ENCODE measurements at places on chromosomes 1 and 21.

DNA sequence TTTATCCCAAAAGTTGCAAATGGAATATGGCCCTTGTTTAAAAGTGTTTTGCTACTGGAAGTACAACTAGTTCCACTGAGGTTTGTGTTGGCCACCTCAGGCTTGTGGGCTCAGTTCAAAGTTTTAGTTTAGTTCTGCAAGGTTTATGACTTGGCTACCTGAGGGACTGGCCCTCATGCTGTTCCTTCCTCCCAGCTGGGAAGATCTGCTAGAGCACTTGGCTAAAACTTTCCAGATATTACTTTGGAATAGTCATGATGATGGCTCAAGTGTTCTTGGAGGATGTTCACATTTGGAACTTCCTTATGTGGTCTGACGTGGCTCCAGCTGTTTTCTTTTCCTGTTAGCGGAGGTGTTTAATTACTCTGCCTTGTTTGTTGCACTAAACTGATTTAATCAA is 110.2 kb upstream of the IVNS1ABP start:
- H3K4me3 ChIP-seq, result no peak overlapping the region
- H3K27ac ChIP-seq, result no peak overlapping the region
- H3K36me3 ChIP-seq, result no peaks in the 10 kb centered on the region
- no peak for DNase-seq

DNA sequence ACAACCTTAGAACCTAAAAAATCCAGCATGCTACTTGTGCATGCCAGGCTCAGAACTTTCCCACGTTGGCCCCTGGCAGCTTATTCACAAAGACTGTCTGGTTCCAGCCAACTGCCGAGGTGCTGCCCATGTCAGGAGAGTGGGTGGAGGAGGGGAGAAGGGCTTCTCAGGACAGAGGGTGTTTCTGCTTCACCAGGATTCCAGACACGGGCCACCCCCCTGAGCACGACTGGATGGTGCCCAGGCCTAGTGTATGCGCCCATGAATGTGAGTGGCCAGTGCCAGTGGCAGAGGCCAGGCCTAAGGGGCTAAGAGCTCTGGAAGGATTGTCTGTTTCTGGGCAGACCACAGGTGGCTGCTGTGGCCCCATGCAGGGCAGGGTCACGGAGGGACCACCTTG is 148.2 kb upstream of the COL6A1 start:
- no peak for DNase-seq
- H3K36me3 ChIP-seq, result no peaks in the 10 kb centered on the region
- H3K4me1 ChIP-seq, result peaks cover 12% of the 10 kb centered on the region
- no peak overlapping the region for H3K27ac ChIP-seq
- H3K4me3 ChIP-seq, result no peak overlapping the region
- peaks cover 9% of the 10 kb centered on the region for H3K27me3 ChIP-seq

- no peak overlapping the region for H3K27ac ChIP-seq
- H3K4me1 ChIP-seq, result peaks cover 6% of the 10 kb centered on the region
- DNase-seq, result no peak
- peaks cover 4% of the 10 kb centered on the region for H3K36me3 ChIP-seq
- H3K4me3 ChIP-seq, result no peak overlapping the region
- H3K27me3 ChIP-seq, result peaks cover 2% of the 10 kb centered on the region
These were observed 249.7 kb upstream of the RUNX1 start for GRCh38 chr21:35298757-35299156.

GRCh38 chr1:162364498-162364897 is 12.2 kb downstream of the SPATA46 start:
- DNase-seq, result no peak
- H3K27ac ChIP-seq, result no peak overlapping the region
- H3K4me1 ChIP-seq, result peaks cover 7% of the 10 kb centered on the region
- no peak overlapping the region for H3K4me3 ChIP-seq
- H3K36me3 ChIP-seq, result no peaks in the 10 kb centered on the region
- H3K27me3 ChIP-seq, result peaks cover 3% of the 10 kb centered on the region

DNA sequence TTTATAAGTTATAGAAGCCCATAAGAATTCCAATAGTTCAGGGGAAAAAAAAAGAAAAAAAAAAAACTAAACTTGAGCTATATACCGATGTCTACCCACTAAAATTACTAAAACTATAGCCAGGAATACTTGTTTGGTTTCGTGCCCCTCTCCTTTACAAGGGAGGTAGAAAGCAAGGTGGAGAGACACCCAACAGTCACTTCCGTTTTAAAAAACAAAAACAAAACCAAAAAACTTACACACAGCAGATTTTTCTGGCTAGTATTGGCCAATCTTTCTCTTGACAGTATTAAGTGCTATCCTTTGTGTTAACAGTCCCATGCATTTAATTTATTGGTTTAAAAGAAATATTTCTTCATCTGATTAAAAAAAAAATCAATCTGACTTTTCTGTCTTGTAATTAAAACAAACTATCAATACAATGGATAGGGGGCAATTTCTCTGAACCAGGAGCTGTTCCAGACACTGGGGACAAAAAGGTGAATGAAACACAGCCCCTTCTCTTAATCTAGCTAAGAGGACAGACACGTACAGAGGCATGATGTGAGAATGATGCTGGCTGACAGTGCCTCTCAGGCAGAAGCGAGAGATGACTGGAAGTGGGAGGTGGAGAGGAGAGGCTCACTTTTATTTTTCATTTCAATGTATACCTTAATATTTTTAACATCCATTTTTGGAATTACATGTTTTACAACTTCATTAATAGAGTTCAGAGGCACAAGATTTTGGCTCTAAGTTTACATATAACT is 214.8 kb downstream of the RERE start:
- no peak for DNase-seq
- H3K4me1 ChIP-seq, result peaks cover 39% of the 10 kb centered on the region
- peaks cover 22% of the 10 kb centered on the region for H3K27me3 ChIP-seq
- peaks cover 4% of the 10 kb centered on the region for H3K36me3 ChIP-seq
- H3K4me3 ChIP-seq, result no peak overlapping the region

DNA sequence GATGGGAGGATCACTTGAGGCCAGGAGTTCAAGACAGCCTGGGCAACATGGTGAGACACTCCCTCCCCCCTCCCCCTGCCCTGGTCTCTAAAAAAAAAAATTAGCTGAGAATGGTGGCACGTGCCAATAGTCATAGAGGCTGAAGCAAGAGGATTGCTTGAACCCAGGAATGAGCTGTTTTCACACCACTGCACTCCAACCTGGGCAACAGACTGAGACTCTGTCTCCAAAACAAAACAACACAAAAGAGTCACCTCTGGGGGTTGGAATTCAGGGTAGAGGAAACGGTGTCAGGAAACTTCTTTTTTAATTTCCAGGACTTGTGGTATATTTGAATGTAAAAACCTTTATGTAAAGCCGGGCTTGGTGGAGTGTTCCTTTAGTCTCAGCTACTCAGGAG is 43.2 kb downstream of the RHOU start:
- H3K27me3 ChIP-seq, result peaks cover 6% of the 10 kb centered on the region
- H3K27ac ChIP-seq, result no peak overlapping the region
- H3K4me1 ChIP-seq, result peaks cover 1% of the 10 kb centered on the region

GRCh38 chr1:156860628-156861423 is at the start of gene NTRK1:
Gene NTRK1, plus strand, starts transcription at chr1:156860865. Its CDS starts 70 bp downstream, at chr1:156860935.
- H3K4me1 ChIP-seq, result peaks cover 52% of the 10 kb centered on the region
- H3K27ac ChIP-seq, result peak within 1 kb of the TSS; percentile 94
- peak; percentile 84 for DNase-seq
- H3K27me3 ChIP-seq, result peaks cover 16% of the 10 kb centered on the region
- no peaks in the 10 kb centered on the region for H3K36me3 ChIP-seq

GRCh38 chr1:235925016-235925415 is 58.3 kb upstream of the LYST start:
- peaks cover 1% of the 10 kb centered on the region for H3K27me3 ChIP-seq
- no peak overlapping the region for H3K4me3 ChIP-seq
- H3K4me1 ChIP-seq, result peaks cover 27% of the 10 kb centered on the region
- no peak for DNase-seq

GRCh38 chr1:97901017-97901658 is 19.7 kb downstream of the DPYD start:
- H3K4me1 ChIP-seq, result no peaks in the 10 kb centered on the region
- DNase-seq, result no peak
- H3K4me3 ChIP-seq, result no peak overlapping the region
- H3K36me3 ChIP-seq, result peaks cover 4% of the 10 kb centered on the region
- no peaks in the 10 kb centered on the region for H3K27me3 ChIP-seq
- no peak overlapping the region for H3K27ac ChIP-seq

DNA sequence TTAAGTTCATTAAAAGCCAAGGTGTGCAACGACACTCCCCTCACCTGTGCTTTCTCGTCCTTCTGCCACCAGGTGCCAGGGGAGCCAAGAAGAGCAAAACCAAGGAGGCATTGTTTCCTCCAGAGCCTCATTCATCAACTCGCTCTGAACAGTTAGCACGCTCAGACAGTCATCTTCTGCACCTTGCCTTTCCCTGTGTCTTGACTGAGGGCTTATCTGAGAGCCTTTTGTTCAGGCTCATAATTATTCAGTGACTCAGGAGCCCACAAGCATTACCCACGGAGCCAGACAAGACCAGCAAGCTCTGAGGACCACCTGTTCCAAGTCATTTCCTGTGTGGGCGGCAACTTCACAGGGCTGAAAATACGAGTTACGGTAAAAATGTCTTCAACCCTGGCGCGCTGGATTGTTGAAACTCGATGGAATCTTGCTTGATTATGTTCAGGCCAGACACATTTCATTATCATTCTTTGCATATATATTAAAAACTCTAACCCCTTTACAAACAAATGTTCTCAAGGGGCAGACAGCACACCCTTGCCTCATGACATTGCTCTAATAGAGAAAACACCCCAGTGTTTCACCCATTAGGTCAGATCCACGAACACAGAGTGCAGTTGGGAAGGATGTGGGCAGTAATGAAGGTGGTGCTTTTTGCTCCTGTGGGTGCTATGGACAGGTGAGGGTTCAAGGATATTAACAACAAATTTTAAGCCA is 89.7 kb upstream of the RUNX1 start:
- H3K4me1 ChIP-seq, result no peaks in the 10 kb centered on the region
- H3K4me3 ChIP-seq, result no peak overlapping the region
- no peak for DNase-seq
- no peaks in the 10 kb centered on the region for H3K27me3 ChIP-seq
- H3K36me3 ChIP-seq, result no peaks in the 10 kb centered on the region

DNA sequence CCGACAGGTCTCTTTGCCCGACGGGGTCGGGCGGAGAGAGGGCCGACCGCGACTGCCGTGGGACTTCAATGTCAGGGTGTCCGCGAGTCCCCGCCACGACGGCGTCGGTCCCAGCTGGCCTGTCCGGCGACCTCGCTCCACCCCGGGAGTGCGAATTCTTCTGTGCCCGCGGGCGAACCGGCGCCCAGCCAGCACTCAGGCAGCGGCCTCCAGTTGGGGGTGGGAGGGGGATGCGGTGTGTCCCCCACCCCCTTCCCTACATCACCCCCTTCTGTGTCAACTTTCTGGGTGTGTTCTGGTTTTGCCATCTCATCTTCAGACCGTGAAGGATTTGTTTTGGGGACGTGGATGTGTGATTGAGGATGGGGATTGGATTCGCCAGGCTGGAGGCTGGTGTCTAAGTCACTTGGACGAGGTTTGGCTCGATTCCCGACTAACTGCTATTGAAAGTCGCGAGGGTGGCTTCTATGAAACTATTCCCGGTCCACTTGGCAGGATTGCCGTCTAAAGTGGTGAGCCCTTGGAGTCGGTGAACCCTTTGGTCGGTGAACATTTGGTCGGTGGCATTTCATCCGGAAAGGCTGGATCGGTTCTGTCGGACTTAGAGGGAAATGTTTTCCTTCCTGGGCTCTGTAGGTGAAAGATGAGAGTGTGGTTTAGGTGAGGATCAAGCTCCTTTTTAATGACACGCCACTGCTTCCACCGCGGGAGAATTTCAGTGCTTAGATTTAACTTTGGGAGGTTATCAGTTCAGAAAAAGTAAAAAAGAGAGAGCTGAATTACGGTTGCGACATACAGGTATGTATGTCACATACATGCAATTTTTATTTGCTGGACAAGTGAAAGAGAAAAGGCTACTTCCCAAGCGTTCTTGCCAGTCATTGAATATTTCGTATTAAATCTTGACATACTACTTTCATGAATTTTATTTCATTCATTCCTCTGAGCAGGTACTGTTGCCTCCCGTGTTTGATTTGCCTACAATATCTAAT is 771 bp downstream of the ABCD3 start:
- H3K27me3 ChIP-seq, result no peaks in the 10 kb centered on the region
- H3K4me3 ChIP-seq, result peak overlapping the region; percentile 88
- DNase-seq, result peak; percentile 60
- H3K27ac ChIP-seq, result no peak overlapping the region
- no peaks in the 10 kb centered on the region for H3K36me3 ChIP-seq

DNA sequence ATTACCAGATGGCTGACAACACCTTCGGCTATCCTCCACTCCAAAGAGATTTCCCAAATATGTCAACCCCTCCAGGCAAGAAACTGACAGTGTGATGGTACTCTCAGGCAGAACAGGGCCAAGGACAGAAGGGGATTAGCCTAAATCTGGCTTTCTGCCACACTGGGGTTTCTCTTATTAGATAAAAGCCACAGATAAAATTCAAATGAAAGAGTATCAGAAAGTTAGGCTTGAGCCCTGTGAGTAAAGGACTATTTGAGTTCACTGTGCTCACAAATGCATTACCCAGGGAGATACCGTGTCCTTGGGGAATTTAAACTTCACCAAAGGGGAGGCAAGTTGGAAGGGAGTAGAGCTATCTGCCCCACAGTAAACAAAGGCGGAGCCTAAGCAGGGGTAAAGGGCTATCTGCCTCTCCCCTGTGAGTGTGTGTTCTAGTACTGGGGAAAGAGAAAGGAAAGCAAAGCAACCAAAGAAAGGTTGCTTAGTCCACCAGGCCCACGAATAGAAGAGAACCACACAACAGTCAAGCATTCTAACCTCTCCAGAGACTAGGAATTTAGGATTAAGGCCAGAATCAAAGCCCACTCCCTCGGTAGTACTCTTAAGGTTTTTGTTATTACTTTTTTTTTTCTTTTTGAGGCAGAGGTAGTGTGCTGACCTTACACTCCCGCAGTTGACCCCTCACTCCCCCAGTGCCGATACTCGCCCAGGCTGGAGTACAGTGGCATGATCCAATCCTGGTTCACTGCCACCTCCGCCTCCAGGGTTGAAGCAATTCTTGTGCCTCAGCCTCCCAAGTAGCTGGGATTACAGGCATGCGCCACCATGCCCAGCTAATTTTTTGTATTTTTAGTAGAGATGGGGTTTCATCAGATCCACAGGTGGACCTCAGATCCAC is 12.7 kb downstream of the TPM3 start:
- peaks cover 38% of the 10 kb centered on the region for H3K4me1 ChIP-seq
- no peaks in the 10 kb centered on the region for H3K36me3 ChIP-seq
- DNase-seq, result no peak
- H3K27me3 ChIP-seq, result peaks cover 10% of the 10 kb centered on the region

Data from glutamatergic neuron (in vitro differentiated cells).